DMS53 (cell line): ENCODE measurements at places on chromosomes 4 and X.

DNA sequence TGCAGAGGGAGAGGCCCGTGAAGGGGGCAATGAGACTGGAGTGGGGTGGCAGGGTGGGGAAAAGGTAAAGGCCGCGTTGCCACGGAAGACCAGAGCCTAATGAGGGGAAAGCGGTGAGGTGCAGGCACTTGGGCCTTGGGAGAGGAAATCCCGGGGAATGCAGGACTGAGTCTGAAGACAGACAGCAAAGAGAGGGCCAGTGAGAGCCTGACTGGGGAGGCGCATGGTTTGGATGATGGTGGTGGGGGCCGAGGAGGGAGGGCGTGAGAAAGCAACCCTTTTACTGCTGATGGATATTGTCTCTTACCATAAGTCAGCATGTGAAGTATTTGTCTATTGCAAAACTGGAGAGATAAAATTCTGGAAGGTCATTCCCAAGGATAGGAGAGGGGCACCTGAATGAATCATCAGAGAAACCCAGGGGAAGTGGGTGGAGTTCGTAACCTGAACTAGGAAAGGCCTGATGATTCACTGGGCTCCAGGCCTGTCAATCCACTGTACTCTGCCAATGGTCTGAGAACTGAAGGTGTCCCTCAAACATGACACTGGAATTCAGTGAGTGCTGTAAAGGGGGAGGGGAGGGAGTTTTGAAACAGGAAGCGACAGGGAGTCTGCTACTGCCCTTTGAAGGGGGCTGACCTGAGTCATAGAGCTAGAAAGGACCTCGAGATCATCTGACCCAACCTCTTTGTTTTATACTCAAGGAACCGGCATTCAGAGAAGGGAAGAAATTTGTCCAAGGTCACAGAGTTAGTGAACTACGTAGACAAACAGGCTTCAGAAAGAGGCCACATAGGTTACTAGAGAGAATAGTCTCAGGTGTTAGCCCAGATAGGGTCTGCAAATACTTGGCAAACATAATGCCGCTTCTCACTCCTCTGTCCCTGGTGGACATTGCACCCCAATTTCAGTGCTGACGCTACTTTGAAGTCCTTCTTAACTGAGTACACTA, 52.2 kb downstream of the NALF2 start:
- peak; percentile 89 for DNase-seq

GRCh38 chrX:132171478-132171877, 43.7 kb upstream of the FRMD7 start:
- peak; percentile 12 for DNase-seq

- no peak for DNase-seq
These were observed 81.4 kb upstream of the STIM2 start for GRCh38 chr4:26779224-26779623.

DNA sequence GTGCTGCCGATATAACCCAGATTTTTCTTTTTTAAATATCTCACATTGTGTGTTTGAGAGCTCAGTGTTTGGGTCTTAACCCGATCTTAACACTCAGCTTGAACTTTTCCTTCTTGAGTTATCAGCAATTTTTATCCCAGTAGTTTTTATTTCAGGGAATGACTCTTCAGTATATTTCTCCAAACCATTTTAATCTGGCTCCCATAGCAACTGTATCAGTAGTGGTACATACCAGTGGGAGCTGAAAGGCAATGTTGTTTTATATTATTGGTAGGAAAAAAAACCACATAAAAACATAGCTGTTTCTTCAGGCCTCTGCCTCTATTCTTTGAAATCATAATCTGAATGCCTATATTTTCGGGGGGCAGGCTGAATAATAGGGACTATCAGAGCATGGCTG, 111.1 kb downstream of the SLC4A4 start:
- no peak for DNase-seq

GRCh38 chr4:185311113-185311888, 84.4 kb downstream of the LRP2BP start:
- DNase-seq = no peak

DNA sequence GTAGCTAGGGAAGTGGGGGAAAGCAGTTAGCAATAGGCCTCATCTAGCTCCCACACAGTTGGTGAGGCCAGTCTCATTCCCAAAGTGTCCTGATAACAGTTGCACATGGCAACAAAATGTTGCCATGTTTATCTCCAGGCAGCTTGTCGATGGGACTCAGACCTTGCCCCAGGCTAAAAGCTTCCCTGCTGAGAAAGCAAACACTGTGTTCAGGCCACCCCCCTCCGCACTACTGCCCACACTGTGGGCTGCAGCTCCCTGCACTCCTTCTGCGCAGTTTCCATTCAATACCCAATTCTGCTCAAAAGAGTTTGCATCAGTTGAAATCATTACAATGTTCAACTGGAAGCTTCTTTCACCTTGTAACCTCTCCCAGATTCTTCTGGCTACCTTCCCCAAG, 287.8 kb upstream of the GK2 start:
- DNase-seq = no peak
